Iris pigment epithelial cell (primary cell): ENCODE measurements at places on chromosomes 5 and 9.

GRCh38 chr5:92207151-92207550 is 824.0 kb upstream of the ARRDC3 start:
- DNase-seq = no peak

- no peak for DNase-seq
Observed at GRCh38 chr5:527646-528628, 3.7 kb upstream of the SLC9A3 start.

GRCh38 chr5:80319702-80320101 is at the start of gene SPZ1:
Gene SPZ1, plus strand, starts transcription at chr5:80320002. Its CDS starts 214 bp downstream, at chr5:80320216.
- no peak for DNase-seq

DNA sequence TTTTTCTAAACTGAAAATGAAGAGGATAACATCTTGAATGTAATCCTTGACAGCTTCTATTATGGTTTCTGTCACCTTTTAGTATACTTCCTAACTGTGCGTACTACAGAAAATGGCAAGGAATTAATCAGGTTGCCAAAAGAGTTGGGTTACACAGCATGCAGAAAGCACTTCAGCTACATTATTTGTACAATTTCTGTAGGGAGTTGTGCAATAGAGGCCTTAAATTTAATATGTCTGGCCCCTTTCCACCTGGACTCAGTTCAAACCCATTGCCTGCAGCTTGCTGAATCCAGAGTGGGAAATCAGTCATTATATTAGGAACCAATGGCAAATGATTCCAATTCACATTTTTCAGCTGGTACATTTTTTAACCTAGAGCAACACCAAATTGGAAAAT is 549.7 kb downstream of the CSNK1G3 start:
- DNase-seq = peak; percentile 45

DNA sequence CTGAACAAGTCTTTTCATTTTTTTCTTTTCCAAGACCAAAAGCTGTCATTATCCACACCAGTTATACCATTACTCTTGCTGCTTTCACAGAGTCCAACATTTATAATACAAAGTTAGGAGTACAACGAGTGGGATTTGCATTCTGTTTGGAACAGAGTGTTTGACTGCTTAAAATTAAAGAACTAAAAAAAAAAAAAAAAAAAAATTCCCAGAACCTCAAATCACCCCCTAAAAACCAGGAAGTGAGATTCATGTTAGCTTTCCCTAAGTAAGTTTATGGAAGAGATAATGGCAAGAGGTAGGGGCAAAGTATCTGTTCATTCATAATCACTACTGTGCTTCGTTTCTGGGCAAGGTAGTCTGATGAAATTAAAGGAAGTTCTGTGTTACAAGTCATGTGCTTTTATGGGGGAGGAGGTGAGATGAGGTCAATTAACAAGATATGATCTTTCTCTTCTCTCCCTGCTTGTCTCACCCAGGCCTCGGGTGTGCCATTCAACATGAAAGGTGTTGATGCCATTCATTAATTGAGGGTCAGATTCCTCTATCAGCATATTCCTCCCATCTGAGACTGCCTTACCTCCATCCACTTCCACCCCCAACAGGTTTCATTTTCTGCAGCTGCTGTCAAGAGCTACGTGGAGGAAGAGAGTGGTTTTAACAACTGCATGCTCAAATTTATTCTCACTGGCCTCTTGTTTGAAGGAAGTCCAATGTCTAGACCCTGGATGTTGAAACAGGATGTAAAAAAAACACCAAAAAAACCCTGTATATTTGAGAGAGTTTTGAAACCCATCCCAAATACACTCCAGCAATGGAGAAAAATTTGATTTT is 58.1 kb downstream of the MARCHF3 start:
- peak; percentile 63 for DNase-seq

- DNase-seq = no peak
Observed at GRCh38 chr9:6692881-6693361, 47.4 kb upstream of the GLDC start.

- peak; percentile 99 for DNase-seq
Observed at GRCh38 chr9:129334105-129334935, 156.3 kb upstream of the IER5L start.

- no peak for DNase-seq
Observed at GRCh38 chr9:108550106-108550505, 305.7 kb downstream of the ACTL7B start.

- peak; percentile 72 for DNase-seq
Observed at GRCh38 chr5:96997265-96997859, 61.5 kb downstream of the LNPEP start.

GRCh38 chr9:79129865-79130480 is 441.8 kb upstream of the TLE4 start:
- DNase-seq = peak; percentile 58

- no peak for DNase-seq
Observed at GRCh38 chr9:126162611-126163381, 163.8 kb upstream of the MVB12B start.

- DNase-seq = no peak
Observed at GRCh38 chr5:134063188-134063820, 51.2 kb upstream of the TCF7 start.
